ENCODE measurements at places on chromosomes 1 and 21.
A peak's percentile ranks its signal among the peaks of the same experiment; 100 is the strongest.

- no peak for DNase-seq
Observed at GRCh38 chr1:150992626-150993025, 10.5 kb downstream of the ANXA9 start.

DNA sequence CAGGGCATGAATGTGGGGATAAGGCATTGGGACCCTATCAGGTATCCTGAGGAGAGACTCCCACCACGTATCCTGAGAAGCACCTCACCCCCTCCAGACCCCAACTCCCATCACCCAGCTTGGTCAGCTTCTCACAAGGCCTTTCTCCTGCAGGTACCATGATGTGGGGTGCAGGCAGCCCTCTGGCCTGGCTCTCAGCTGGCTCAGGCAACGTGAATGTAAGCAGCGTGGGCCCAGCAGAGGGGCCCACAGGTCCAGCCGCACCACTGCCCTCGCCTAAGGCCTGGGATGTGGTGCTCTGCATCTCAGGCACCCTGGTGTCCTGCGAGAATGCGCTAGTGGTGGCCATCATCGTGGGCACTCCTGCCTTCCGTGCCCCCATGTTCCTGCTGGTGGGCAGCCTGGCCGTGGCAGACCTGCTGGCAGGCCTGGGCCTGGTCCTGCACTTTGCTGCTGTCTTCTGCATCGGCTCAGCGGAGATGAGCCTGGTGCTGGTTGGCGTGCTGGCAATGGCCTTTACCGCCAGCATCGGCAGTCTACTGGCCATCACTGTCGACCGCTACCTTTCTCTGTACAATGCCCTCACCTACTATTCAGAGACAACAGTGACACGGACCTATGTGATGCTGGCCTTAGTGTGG is 1.3 kb downstream of the GPR3 start:
- no peak for DNase-seq

DNA sequence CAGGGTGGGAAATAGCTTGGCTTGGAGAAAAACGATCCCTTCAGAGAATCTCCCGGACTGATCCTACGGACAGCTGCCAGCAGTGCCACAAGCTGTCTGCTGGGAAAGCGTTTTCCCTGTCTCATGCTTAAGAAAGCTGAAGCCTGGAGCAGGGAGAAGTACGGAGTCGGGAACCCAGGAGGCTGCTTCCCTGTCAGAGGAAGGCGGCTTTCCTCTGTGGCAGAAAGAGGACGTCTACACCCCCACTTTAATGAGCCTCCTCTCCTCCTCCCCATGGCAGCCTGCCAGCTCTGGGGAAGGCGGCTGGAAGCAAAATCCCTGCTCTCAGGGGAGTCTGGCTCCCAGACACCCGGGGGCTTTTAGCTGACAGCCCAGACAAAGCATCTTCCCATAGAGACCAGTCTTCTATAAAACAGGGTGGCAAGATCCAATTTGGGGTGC is 7.3 kb downstream of the KIF21B start:
- no peak for DNase-seq

DNA sequence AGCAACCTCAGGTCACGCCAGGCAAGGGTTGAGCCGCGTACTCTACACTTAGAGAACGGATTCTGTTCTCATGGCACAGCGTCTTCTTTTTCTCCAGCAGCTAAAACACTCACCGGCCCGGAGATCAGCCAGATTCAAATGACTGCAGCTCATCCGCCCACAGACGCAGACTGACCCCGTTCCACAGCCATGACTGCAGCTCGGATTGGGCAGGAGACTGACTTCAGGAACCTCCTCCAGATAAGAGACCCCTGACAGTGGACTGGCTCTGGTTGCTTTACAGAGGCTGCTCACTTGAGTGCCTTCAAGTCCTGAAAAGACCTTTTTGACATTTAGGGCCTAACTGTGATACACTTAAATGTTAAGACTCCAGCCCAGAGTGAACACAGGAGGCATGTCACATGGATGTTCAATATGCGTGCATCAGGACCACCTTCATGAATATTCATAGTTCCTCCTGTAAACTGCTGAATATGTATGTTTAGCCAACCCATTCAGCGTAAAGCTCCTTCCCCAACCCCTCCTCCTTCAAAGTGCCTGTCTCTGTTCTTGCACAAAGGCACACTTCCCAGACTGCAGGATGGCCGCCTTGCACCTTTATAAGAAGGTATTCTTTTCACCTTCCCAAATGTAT is 42.6 kb downstream of the BACE2 start:
- no peak for DNase-seq

DNA sequence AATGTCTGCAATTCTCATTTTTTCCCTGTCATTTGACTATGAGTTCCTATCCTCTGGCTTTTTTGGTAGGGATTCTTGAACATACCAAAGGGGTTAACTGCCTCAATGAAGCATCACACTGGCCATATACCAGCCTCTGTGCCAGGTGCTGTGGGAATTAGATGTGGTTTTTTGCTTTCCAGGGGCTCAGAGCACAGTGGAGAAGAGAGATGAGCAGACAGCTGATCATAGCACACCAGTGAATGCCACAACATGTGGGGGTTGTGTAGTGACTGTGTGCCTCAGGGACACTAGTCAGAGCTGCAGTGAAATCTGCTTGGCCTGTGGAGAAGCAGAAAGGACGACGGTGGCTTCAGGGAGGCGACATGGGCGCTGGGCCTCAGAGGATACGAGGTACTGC is 30.8 kb downstream of the HLX start:
- DNase-seq: no peak

GRCh38 chr1:245829194-245829593 is 674.4 kb downstream of the KIF26B start:
- DNase-seq: peak; percentile 30

GRCh38 chr1:61781151-61781550 is 38.9 kb downstream of the PATJ start:
- DNase-seq: no peak

GRCh38 chr21:44886113-44887075 is 12.9 kb upstream of the PTTG1IP start:
- DNase-seq: no peak

DNA sequence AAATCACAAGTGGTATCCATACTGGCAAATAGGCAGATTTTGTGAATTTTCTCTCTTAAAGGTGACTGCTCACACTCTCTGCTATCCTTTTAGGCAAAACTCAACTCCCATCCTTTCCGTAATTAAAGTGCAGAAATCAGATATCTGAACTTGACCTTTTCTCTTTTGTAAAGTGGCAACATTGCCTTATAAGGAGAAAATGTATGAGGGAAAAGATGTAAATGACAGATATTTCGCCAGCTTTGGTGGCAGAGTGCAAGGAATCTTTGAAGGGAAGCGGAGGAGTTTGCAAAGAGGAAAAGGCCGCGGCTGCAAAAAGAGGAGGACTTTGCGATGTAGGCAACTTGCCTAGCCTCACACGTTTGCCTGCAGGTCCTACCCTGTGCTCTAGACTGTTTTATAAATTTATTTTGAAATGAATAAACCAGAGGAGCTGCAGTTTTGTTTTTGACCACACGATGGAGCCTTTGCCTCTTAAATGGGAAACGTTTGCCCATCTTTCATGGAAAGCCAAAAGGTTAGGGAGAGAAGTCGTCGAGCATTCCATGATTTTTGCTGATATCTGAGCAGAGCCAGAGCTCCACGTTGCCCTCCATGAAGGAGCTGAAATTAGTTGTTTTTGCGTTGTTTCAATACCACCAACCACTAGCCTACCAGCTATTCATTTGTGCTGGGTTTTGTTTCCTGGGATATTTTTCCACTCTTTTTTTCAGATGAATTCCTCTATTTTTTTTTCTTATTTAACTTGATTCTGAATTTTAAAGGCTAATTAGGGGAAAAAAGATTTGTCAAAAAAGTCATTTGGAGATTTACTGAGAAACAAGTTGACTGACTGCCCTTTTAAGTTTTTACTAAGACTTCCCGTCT is 242.3 kb downstream of the LMX1A start:
- peak; percentile 26 for DNase-seq

- peak; percentile 14 for DNase-seq
Observed at GRCh38 chr1:233379869-233380438, 52.4 kb downstream of the MAP3K21 start.

GRCh38 chr1:233424779-233425178 is 97.3 kb downstream of the MAP3K21 start:
- DNase-seq: no peak

DNA sequence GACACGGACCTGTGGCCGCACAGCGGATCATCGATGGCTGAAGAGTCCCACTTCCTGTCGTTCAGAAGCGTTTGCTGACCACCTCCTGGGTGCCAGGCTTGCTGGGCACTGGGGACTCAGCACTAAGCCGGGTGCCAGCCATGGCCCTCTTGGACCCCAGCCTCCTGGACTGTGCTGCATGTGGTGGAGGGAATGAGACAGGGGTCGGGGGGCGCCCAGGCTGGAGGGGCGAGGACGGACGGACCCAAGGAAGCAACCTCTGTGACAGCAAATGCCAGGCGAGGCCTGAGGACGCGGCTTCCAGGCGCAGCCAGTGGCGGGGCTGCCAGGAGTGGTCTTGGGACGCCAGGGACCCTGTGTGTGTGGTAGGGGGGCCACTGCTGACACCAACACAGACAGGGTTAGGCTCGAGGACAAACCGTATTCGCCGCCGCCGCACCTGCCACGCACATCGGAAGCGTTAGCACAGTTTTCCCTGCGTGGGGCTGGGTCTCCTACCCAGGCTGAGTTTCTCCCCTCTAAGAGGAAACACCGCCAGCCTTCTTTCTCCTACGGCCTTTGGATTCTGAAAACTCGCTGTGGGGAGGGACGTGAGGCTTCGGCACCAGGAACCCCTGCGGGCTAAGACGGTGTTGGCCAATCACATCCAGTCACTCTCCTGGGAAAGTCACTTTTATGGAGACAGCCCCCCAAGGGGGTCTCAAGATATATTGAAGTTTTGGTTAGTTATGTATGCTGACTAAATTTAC is 3.1 kb upstream of the MXRA8 start:
- DNase-seq: no peak

- DNase-seq: peak; percentile 44
Observed at GRCh38 chr1:234486858-234487840, 8.2 kb upstream of the TARBP1 start.

- peak; percentile 89 for DNase-seq
Observed at GRCh38 chr1:45545019-45545493, 5.6 kb upstream of the AKR1A1 start.

DNA sequence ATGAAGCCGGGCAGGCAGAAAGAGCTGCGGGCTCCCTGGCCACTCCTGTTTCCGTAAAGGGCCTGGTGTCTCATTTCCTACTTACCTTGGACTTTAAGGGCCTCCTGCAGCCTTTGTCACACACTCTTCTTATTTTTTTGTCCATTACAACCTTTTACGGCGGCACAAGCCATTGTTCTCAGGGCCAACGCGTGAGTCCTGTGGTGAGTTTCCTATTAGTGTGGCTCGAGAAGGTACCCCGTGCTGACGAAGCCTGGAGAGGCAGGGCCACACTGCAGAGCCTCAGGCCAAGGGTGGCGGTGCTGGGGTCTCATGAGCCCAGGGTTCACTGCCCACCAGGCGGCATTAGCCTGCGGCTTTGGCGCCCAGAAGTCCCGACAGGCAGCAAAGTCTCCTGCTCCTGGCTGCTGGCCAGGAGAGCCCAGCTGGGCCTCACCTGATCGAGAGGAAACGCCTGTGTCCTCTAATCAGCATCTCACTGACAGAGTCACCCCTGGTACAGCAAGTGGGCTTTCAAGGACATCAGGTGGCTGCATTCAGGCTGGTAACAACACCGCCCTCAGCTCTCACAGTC is 62.0 kb downstream of the SIK1 start:
- no peak for DNase-seq

DNA sequence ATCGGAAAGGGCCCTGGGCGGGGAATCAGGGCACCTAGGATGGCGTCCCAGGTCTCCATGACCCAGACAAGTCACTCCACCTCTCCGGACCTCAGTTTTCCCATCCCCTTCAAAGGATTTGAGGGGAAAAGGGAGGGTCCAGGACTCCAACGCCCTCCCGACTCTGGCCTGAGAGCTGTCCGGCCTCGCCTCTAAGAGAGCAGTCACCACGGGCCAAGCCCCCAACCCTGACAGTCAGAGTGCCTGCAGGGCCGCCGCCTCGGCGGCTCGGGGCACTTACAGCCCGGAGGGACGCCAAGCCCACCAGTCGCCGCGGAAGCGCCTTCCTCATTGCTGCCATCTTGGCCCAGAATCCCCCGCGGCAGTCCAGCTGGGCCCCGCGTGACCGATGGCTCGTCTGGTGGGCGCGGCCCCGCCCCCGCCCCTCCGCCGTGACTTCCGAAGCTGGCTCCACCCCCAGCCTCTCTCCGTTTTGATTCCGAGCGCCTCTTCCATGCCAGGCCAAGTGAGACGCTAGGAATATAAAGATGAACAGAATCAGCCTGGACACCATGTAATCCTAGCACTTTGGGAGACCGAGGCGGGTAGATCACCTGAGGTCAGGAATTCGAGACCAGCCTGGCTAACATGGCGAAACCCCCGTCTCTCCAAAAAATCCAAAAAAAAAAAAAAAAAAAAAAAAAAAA is at the start of gene HMGCL:
Gene HMGCL, minus strand, starts transcription at position 354 of the 686 bp plus-strand sequence. Its CDS starts 14 bp downstream, at position 340.
- DNase-seq: peak; percentile 93

DNA sequence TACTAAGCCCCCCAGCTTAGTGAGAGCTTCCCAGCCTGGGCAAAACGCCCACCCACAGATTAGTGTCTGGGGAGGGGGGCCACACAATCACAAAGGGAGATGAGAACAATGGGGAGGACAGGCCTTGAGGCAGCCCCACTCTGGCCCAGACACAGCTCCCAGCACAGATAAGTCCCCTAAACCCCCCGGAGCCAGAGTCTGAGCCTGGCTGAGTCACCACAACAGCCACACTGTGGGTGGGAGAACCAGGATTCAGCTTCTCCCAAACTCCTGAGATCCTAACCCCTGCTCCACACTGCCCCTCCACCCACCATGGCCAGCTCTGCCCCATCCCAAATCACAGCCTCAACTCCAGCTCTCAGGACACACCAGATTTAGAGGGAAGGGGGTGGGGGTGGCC is 4.2 kb downstream of the NECTIN4 start:
- DNase-seq: no peak

DNA sequence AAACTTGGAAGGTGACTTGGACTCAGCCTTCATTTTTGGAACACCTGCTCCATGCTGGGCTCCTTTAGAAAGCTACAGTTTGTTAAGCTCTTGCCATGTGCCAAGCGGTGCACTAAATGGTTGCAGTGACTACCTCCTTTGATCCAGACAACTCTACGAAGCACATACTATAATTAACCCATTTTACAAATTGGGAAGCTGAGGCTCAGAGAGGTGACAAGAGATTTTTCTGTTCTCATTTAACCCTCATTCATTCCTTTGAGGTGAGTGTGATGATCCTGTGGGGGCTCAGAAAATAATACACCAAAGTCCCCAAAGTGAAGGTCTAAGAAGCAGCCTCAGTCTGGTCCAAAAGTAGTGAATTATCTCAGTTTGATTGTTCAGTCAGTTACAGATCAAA is 1.6 kb upstream of the PAQR7 start:
- no peak for DNase-seq

DNA sequence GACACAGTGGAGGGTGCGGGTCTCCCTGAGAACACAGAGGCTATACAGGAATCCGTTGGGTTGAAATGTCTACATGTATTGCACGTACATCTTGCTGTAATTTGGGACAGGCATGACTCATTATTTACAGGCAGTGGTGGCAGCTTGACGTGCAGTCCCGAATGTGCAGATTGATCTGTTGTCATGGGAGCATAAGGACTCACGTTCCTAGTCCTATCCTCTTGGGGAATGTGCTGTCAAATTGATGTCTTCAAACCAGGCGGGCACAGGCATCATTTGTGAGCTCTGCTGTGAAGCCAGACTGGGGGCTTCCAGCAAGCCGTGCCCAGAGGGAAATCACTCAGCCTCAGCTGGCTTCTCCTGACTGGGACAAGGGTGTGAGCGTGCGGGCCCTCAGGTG is 40.5 kb downstream of the S100B start:
- DNase-seq: no peak

GRCh38 chr21:31176080-31176551 is 137.8 kb upstream of the KRTAP19-8 start:
- no peak for DNase-seq

Measured in GM12865 (cell line).